NCI-H1417 treated with DMSO at 0.1 percent for 48 hours (cell line): ENCODE measurements at places on chromosomes 6 and 20.
A peak's percentile ranks its signal among the peaks of the same experiment; 100 is the strongest.

- no peak for DNase-seq
Measured at GRCh38 chr6:127833336-127833735, 67.5 kb downstream of the THEMIS start.

GRCh38 chr6:8478418-8478817 lies 43.1 kb upstream of the SLC35B3 start:
- DNase-seq, result no peak

GRCh38 chr6:26311385-26312095 lies 53.5 kb upstream of the BTN3A2 start:
- DNase-seq, result peak; percentile 4

DNA sequence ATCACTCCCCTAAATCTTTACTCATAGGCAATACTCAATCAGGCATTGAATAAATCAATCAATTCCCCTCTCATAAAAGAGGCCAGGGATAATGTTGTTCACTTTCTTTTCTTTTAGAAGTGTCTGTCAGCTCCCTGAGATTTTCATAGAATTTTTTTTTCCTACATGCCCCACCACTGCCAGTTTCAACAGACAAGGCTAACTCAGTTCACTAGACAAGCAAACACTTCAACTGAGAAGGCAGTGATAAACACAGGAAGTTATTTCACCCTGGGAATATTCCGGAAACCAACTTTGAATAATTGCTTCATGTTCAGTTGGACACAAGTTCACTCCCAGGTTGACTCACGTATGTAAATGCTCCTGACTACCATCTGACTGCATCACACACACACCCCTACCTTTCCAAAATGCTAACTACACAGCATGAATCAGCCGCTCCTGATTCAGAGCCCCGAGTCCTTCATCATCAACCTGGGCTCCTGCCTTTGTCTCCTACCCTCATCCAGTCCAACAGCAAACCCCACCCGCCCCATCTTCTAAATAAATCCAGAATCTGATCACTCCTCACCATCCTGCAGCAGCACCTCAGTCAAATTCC lies 143.9 kb downstream of the BCAS1 start:
- no peak for DNase-seq

DNA sequence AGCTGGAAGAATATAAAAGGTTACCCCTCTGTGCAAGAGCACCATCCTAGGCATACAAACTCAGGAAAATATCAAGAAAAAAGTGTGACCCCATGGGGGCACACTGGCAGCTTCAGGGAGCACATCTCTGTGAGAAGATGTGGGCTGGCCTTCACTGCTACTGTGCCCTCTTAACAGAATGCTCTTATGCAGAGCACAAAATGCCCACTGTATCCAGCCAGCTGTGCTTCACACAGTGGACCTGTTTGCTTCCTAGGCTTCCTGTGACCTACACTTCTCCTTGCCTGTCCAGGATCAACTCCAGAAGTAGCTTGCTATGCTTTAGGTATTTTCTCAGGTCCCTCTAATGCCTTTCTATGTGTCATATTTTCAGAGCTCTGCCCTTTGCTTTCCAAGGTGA lies 380.2 kb upstream of the MMS22L start:
- no peak for DNase-seq

DNA sequence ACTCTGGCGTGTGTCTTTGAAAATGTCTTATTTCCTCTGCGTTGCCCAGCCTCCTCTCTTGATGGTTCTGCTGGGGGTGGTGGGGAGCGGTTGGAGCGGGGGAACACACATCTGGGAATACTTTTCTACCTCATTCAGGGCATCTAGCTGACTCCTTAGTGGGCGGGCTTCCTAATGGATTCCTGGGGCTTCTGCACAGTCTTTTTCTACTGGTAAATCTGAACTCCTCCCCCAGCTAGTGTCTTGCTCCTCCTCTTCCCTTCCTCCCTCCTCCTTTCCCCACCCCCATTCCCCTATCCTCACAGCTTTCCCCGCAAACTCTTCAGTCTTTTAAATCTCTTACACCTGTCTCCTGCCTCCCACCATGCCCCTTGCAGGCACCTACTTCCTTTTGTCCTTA lies 74.4 kb downstream of the PRL start:
- DNase-seq, result no peak

GRCh38 chr6:109762166-109762565 lies 71.1 kb downstream of the FIG4 start:
- DNase-seq, result no peak

- no peak for DNase-seq
Measured at GRCh38 chr6:43708860-43709653, 21.5 kb upstream of the MRPS18A start.

GRCh38 chr6:157401734-157402338 lies 20.8 kb downstream of the ZDHHC14 start:
- no peak for DNase-seq

- DNase-seq, result no peak
Measured at GRCh38 chr6:161354956-161355355, 81.1 kb upstream of the AGPAT4 start.

GRCh38 chr20:50401587-50402418 lies 108.4 kb upstream of the PTPN1 start:
- no peak for DNase-seq

DNA sequence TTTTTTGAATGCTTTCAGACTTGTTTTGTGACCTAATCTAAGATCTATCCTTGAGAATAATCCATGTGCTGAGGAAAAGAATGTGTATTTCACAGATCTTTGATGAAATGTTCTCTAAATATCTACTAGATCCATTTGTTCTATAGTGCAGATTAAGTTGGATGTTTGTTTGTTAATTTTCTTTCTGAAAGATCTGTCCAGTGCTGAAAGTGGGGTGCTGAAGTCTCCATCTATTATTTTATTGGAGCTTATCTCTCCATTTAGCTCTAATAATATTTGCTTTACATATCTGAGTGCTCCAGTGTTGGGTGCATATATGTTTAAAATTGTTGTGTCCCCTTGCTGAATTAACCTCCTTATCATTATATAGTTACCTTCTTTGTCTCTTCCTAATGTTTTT lies 303.6 kb downstream of the HTR1B start:
- DNase-seq, result no peak

- DNase-seq, result no peak
Measured at GRCh38 chr20:58797371-58798338, 53.0 kb downstream of the GNAS-AS1 start.

DNA sequence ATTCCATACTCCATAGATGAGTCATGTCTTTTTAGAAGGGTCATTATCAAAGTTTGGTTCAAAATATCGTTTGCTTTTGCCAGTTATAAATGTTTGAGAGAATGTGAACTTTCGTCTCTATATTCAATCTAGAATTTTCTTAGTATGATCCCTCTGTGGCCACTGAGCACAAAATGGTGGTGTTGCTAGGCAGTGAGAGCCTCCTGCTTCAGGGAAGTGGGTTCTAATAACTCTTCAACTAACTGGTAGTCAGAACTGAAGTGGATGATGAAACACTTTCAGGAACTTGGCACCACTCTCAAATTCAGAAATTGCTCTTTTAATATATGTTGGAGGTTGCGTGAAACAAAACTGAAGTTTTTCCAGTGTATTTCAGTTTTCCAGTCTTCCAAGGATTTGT lies 125.0 kb upstream of the DOK5 start:
- DNase-seq, result no peak

DNA sequence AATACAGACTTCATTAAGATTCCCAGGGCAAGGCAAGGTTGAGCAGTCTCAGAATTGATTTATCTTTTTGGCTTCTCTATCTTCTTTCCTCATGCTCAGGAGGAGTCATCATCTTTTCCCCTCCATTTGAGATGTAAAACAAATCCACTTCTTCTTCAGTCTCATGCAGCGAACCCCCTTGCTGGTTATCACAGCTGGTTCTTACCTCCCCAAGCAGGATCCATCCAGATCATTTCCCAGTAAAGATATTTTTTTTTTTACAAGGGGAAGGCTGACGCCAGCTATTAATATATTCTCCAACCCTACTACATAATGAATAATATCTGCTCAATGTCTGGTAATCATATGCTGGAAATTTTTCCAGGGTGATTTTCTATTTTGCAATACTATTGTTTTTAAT lies 508.9 kb upstream of the NOX3 start:
- no peak for DNase-seq

DNA sequence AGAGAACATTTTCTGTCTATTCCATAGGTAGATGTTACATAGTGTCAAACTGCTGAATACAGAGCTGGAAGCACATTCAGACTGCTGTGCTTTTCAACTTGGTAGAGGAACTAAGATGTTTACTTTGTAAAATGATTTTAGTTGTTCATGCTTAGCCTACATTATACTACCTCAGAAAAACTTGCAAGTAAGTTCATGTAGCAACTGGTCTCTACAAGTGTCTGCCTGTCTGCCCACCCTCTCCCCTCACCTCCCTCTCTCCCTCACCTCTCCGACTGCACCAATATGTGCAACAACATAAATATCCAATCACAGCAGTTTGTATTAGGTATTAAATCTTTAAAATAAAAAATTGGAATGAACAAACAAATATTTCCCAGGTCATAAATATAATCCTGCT lies 25.3 kb downstream of the ELOVL4 start:
- no peak for DNase-seq

- DNase-seq, result peak; percentile 36
Measured at GRCh38 chr20:47493175-47493962, 8.3 kb upstream of the NCOA3 start.

- DNase-seq, result no peak
Measured at GRCh38 chr20:24406750-24407149, 62.7 kb upstream of the SYNDIG1 start.

DNA sequence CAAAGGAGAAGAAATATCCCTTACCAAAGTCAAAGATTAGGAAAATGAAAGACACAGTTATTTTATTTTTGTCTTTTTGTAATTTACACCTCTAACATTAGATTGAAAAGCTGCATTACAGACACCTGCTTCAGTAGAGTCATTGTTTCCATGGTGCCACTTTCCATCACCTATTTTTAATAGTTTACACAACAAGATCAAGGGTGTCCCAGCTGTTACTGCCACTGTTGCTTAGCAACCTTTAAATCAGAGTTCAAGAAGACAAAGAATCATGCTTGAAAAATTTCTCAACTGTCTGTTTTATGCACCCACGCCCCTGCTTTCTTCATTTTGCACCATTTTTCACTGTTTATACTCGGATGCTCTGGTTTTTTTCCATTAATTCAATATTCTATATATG lies 668.2 kb upstream of the GJE1 start:
- DNase-seq, result peak; percentile 98

DNA sequence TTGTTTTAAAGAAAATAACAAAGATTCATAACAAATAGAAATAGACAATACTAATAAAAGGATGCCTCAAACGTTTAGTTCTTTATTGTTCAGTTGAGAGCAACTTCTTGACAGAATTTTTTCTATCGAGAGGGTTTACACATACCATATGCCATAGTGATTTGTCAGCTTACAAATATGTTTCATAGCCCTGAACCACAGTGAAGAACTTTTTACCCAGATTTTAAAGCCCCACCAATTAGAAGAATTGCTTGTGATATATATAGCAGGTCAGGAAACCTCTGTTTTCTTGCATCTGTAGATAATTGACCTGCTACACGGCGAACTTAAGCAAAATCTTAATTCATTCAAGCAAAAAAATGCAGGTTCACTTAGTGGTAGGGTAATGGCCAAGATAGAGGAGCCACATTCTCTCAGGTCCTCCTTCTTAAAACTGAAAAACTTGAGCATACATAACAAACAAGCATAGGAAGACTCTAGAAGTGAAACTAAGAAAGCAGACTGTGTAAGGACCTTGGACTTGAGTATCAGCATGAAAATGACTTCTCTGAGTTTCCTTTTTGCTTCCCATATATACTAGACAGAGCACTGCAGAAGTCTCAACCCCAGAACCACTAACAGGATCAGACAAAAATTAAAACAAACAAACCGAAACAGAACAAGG lies 39.5 kb downstream of the CRISP1 start:
- no peak for DNase-seq

GRCh38 chr20:10672624-10673127 lies 1.1 kb downstream of the JAG1 start:
- DNase-seq, result no peak

GRCh38 chr6:107807196-107807811 lies 16.8 kb downstream of the SCML4 start:
- DNase-seq, result no peak

DNA sequence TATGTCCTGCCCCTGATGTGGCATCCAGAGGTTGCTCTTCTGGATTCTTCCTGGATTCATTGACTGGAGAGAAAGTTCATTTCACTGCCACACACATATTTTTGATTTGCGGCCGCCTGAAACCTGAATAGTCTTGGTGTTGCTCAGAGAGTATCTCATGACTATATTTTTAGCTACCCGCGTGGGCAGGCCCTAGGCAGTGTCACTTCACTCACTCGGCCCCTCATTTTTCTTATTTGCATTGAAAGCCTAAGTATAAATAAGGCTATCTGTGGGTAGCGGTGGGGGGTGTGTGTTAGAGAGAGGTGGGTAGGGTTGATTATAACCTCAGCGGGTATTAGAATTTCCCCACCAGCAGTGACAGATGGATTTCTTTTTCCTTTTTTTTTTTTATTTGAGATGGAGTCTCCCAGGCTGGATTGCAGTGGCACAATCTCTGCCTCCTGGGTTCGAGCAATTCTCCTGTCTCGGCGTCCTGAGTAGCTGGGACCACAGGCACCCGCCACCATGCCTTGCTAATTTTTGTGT lies 113.5 kb downstream of the JARID2 start:
- no peak for DNase-seq

GRCh38 chr6:41967312-41968287 lies 26.0 kb upstream of the CCND3 start:
- no peak for DNase-seq

DNA sequence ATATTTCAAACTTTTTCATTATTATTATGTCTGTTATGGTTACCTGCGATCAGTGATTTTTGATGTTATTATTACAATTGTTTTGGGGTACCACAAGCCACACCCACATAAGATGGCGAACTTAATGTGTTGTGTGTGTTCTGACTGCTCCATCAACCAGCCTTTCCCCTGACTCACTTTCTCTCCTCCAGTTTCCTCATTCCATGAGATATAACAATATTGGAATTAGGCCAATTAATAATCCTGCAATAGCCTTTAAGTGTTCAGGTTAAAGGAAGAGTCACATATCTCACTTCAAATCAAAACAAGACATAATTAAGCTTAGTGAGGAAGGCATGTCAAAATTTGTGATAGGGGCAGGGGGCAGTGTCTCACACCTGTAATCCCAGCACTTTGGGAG lies 16.3 kb upstream of the POPDC3 start:
- DNase-seq, result no peak

DNA sequence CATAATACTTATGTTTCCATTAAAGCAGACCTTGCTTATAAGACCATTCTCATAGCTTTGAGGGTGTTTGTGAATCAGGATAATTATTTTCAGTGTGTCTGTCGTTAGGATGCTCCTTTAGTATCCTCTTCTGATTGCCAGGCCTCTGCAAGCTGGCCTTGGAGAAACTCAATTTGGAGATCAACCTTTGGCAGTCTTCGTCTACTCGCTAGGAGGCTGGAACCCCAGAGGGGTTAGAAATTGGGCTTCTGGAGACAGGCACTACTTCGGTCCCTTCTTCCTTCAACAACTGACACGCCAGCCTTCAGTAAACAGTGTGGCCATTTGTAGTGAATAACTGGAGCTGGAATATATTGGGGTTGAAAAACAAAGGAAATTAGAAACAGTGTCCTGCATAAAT lies 100.8 kb upstream of the CITED2 start:
- DNase-seq, result no peak
